Glomerular endothelial cell (primary cell): ENCODE measurements at places on chromosomes 1 and 21.

GRCh38 chr1:224670506-224670905, 54.4 kb downstream of the CNIH3 start:
- DNase-seq: no peak

- no peak for DNase-seq
Measured at GRCh38 chr1:12593621-12594066, 24.4 kb downstream of the DHRS3 start.

DNA sequence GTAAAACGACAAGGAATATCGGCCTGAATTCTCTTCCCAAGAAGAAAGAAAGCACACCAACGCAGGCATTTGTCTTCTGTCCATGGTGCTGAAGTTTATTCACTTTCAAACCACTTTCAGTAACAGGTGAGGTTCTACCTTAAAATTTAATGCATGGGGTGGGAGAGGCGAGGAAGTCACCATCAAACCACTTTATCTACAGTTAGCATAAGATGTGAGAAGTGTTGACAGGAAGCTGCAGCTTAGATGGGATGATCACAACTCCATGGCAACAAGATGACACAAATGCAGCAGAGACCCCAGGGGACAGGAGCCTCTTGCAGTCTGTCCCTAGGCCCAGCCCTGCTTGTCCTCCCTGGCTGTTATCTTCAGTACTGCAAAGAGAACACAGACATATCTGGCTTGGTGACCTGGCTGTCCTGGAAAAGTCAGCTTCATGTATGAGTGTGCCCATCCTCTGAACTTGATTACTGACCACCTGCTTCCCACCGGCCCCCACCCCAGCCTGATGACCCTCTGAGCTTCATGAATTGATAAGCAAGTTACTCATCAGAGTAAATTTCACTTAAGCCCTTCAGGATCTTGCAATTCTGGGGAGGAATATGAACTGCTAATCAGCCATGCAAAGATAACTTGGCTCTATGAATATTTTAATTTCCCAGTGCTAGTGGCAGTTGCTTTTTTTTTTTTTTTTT, 1.8 kb downstream of the NPPA start:
- no peak for DNase-seq

- DNase-seq: no peak
Measured at GRCh38 chr1:225635649-225636048, 17.3 kb downstream of the ENAH start.

GRCh38 chr1:209710093-209710492, 5.4 kb downstream of the HSD11B1 start:
- DNase-seq: no peak

DNA sequence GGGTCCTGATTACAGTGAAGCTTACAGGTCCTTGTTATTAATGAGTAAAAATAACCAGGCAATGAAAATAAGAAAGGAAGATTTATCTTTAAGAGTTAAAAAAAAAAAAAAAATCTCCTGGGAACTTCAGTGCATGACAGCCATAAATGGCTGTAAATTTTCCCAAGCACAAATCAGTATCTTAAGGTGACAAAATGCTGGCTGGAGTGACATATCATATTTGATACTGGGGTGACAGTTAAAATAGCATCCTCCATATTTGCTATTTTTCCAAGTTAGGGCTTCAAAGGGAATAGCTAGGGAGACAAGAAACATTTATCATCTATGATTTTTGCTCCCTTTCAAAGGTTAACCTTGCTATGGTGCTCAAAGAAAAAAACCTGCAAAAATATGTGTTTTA, 226.6 kb downstream of the PRDM2 start:
- no peak for DNase-seq

GRCh38 chr1:172566196-172566997, 33.4 kb downstream of the SUCO start:
- DNase-seq: no peak

GRCh38 chr1:52479076-52479475, 73.8 kb downstream of the TUT4 start:
- DNase-seq: no peak

DNA sequence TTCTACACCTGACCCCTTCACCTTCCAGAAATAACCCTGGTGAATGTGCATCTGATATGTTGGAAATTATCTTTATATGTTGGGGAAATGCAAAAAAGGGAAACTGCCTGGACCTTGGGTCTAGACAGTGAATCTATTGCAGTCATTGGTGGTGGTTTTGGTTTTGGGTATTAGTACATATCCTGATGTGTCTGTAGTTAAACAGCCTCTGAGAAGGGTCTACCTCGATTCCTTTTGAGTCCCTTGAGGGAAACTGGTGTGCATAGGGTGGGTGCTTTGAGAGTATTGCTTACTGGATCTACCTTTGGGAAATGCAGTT, 127.3 kb upstream of the KIAA0040 start:
- no peak for DNase-seq

DNA sequence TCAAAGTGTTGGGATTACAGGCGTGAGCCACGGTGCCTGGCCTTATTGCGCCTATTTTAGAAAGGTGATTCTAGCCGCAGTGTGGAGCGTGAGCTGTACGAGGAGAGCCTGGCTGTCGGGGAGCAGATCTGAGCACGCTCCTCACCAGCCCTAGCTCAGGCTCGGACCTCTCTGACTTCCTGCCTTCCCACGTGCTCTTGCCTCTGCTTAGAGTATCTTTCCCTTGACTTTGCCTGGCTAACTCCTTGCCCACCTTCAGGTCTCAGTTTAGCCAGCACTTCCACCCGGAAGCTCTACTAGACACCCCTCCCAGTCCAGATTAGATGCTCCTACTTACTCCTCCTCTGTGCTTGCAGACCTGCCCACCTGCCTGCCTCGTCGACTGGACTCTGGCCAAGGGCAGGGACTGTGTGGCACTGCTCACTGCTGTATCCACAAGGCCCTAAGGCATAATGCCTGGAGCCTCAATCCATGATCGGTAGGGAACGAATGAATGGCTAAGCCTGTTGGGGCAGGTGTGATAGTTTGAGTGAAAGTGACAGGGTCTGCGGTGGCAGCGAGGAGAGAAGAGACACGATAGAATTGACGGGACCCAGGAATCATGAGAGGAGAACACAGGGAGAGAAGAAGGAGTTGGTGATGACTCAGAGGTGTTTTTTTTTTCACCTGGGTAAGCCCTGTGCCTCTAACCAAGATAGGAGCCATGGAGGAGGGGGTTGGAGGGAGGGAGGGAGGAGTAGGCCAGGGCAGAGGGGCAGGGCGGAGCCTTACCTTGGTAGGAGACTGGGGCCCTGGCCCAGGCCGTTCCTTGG, 28.1 kb upstream of the WASF2 start:
- DNase-seq: no peak

- DNase-seq: no peak
Measured at GRCh38 chr1:110673805-110674336, 869 bp downstream of the KCNA3 start.

DNA sequence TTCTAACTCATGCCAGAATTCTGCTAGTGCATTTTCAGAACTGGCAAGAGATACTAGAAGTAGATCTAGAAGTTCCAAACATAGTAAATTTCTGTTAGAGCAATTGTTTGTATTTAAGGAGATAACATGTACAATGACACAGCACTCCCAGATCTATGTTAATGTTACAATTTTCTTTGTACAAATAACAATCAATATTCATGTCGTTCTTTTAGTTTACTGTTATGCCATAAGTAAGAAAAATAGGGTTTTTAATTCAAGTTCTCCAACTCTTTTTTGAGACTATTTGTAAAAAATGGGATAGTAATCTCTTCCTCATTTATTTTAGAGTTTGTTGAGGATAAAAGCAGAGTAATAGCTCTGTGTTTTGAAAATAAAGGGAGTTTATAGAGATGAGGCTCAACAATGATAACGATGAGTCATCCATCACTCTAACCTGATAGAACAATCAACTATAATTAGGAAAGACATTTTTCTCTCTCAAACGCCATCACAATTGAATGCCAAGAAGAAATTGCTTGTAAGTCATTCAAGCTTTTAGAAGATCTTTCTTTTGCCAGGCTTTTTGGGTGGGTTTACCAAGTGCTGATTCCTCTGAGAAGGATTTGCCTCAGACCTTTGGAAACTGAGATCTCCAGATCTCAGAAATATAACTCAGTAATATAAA, 638 bp downstream of the CD84 start:
- DNase-seq: no peak

DNA sequence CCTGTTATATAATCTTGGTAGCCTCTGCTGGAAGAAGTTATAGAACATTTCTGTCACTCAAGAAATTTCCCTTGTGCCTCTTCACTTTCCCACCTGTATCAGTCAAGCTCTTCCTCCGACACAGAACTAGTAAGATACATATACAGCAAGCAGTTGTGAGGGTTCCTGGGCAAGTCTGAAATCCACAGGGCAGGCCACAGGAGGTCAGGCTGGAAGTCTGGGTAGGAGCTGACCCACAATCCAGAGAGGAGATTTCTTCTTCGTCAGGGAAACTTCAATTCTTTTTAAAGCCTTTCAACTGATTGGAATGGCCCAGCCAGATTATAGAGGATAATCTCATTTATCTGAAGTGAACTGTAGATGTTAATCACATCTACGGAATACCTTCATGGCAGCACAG, 96.4 kb upstream of the FMN2 start:
- DNase-seq: no peak

GRCh38 chr1:119898530-119898929, 2.2 kb upstream of the ADAM30 start:
- DNase-seq: no peak

GRCh38 chr1:75171876-75172275, 37.7 kb downstream of the LHX8 start:
- DNase-seq: no peak

DNA sequence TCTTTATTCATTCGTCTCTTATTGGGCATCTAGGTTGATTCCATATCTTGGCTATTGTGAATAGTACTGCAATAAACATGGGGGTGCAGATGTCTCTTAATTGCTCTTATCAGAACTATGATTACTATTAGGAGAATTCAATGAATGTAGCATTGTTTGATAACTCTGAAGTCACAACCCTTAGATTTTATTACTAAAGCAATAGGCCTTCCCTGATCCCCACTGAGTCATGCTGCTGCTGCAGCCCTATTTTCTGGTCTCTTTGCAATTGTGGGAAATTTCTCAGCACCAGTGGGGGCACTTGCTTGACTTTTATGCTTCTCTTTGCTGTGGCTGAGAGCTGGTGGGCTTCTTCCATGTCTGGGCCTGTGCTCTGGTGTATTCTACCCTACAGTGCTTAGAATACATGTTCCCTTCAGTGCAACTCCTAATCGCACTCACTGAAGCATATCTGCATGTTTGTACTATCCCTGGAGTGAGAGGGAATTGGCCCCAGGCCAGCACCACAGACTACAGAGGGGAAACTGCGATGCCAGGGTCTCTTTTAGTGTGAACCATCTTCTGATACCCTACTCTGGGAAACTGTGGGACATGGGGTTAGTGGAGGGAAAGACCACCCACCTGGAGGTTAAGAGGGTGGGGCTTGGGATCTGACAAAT, 52.2 kb upstream of the ROR1 start:
- no peak for DNase-seq

- DNase-seq: peak; percentile 70
Measured at GRCh38 chr1:81703391-81703755, 97.4 kb upstream of the ADGRL2 start.

DNA sequence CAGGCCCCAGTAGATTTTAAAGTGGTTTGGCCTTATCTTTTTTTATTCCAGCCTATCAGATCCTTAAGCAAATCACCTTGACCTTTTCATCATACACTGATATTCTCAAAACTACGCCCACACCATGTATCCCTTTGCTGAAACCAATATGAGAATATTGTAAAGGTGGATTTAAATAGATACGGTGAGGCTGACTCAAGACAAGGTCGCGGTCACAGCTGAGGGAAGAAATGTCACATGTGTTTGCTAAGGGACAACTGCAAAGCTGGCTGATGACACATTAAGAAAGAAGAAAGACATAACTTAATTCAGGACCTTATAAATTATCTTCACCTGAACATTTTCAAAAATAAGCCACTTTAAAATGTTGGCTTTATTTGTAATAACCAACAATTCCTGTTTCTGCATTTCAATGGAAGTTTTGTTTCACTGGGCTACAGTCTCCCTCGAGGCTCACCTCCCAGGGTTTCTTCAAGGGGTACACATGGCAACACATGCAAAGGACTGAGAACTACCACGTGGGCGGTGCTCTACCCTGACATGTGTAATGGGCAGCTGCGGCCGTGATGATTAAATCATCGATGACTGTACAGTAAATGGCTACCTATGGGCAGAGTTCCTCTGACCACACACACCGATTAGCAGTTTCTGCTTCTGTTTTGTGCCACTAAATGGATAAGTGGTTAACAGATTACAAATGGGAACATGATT, 189.5 kb downstream of the SIPA1L2 start:
- no peak for DNase-seq

DNA sequence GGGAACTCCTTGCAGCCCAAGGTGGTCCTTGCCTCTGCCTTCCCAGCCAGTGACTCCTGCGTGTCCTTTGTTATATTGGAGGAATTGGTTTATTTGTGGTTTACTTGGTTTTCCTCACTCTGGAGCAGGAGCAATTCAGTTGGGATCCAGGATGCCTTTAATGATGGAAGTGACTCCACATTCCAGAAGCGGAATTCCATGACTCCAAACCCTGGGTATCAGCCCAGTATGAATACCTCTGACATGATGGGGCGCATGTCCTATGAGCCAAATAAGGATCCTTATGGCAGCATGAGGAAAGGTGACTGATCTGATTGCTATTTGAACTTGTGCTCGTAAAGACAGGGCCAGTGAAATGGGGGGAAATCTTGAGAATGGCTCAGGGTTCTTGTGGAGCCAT, 15.1 kb upstream of the PIGV start:
- DNase-seq: no peak

GRCh38 chr21:42002421-42002958, 7.7 kb downstream of the ZBTB21 start:
- DNase-seq: no peak

- DNase-seq: no peak
Measured at GRCh38 chr1:211420845-211421454, 71.0 kb downstream of the RD3 start.

DNA sequence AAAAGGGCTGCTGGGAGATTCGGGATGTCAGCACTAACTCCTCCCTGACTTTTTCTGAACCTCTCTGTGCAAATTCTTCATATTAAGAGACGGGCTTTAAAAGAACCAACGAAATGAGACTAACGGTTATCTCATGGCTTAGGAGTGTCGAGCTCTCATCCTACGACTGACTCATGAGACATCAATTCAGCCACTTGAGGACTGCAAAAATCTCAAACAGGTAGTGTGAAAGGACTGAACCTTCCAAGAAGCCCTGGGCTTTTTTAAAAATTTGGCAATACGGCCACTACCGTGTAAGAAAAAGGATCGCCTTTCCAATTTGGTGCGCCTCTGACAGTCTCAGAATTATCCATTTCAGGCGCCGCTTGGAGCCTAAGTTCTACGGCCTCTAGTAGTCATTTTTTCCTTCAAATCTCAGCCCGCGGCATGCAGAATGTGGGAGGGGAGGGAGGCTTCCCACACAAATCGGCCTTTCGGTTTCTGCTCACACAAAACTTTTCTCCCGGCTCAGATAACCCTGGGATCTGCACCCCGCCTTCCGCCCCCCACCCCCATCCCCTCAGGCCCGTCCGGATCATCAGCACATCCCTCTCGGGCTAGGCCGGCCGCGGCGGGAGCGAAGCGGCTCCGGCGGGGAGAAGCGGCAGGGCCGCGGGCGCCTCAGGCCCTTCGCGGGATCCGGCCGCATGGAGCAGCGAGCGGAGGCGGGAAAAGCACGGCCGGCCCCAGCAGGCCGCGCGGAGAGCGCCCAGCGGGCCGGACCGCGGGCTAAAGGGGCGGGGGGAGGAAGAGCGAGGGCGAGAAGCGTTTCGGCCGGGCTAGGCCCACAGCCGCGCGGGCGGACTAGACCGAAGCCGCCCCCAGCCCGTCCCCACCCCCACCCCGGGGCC, 618 bp downstream of the HNRNPR start:
- no peak for DNase-seq
